ENCODE measurements at places on chromosomes 12 and 14. TPM values are rescaled to one million over a fixed set of nuclear protein-coding genes. Genes with fewer than 3 reads are reported as not detected.

BTBD6 gene
- 84.1 TPM for polyA plus RNA-seq

CLEC9A gene
- polyA plus RNA-seq = not detected

LRRC43 gene
- polyA plus RNA-seq = not detected

PIK3C2G gene
- 4.9 TPM for polyA plus RNA-seq

RFX4 gene
- not detected for polyA plus RNA-seq

ASIC1 gene
- polyA plus RNA-seq = 2.2 TPM

KCNH3 gene
- not detected for polyA plus RNA-seq

RABGGTA gene
- polyA plus RNA-seq = 58.6 TPM

KCNC2 gene
- polyA plus RNA-seq = 0.12 TPM

FAM181A gene
- not detected for polyA plus RNA-seq

LYZ gene
- 69.6 TPM for polyA plus RNA-seq

TUNAR gene
- polyA plus RNA-seq = not detected

POLR3B gene
- polyA plus RNA-seq = 1.8 TPM

GPR137C gene
- not detected for polyA plus RNA-seq

NGB gene
- 0.81 TPM for polyA plus RNA-seq

CABP1 gene
- 1.5 TPM for polyA plus RNA-seq

SMCO2 gene
- not detected for polyA plus RNA-seq
